ENCODE measurements at places on chromosomes 16 and 17.
A peak's percentile ranks its signal among the peaks of the same experiment; 100 is the strongest.

DNA sequence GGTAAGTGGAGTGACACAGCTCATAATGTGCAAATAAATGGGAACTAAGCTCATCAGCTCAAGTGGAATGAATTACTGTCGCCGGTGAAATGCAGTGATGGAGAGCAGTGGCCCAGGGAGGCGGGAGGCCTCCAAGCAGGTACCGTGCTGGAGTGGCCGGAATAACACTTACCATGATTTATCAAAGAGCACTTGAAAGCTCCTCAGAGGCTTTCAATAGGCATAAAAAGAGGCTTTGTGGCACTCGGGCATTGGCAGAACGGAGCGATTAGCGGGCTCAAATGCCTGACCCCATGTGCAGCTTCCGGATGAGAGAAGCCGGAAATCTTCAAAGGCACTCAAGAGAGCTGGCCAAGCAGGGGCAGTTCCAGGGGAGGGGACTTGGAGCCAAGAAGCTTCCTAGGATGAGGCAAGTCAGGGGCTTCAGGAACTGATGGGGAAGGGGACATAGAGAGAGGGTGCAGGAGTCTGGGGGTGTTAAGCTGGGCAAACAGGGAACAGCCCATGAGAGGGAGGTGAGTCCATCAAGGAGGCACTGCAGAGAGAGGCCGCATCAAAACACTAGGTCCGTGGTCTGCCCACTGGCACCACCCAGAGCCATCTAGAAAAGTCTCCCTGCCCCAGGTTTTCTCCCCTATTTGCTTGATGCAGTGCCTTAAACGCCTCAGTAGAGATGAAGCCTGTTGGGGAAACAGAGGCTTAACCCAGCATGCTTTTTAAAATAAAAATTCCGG is 144.0 kb upstream of the IRX6 start:
- DNase-seq = no peak

- no peak for DNase-seq
These were observed 87.0 kb downstream of the IRX3 start for GRCh38 chr16:54199487-54200160.

GRCh38 chr17:49353607-49354006 is 8.4 kb downstream of the ZNF652 start:
- DNase-seq = no peak

DNA sequence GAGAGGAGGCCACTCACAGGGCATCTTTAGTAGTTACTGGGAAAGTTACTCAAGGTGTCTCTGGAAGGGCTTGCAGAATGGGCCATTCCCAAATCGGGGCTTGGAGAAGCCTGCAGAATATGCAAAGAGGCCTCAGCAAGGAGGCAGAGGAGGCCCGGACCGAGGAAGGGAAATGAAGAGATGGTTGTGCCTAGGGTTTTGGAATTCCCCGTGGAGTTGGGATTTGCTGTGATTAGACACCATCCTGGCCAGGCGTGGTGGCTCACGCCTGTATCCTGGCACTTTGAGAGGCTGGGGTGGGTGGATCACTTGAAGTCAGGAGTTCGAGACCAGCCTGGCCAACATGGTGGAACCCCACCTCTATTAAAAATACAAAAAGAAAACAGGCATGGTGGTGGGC is 193.0 kb downstream of the IRF8 start:
- DNase-seq = no peak

GRCh38 chr17:49452201-49452600 is 37.5 kb upstream of the PHB1 start:
- no peak for DNase-seq

GRCh38 chr17:82794781-82795482 is 43.1 kb downstream of the TBCD start:
- DNase-seq = no peak

DNA sequence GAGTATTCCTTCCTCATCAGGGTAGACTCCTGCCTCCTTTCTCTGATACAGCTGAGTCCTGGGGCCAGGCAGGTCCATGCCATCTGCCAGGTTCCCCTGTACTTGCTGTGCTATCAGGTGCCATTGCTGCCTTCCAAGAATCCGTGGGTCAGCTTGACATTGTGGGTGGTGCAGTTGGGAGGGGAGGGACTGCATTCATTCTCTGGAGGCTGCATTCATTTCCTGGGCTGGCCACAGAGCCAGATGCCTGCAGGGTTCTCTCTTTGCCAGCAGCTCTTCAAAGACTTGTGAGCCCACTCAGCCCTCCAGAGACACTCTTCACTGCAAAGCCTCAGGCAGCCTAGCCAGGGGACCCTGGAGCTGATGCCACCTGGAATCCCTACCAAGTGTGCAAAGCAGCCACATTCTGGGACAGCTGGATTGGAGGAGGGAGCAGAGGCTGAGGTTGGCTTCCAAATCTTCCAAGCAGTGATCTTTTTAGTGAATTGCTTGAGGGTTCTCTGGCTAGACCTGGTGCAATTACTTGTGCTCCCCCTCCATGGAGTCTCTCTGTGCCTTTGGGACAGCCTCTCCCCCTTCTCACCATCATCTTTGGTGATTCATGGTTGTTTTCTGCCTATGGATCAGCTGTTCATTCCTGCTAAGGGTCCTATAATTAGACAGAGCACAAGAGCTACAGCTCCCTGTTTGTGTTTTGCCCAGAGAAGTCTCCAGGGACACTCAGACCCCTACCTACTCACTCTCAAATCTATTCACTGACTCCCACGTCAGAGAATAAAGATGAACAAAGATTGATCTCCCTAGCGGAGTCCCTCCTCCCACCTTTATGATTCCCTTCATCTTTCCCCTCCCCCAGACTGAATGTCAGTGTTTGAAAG is 20.9 kb downstream of the ANKFN1 start:
- DNase-seq = no peak

DNA sequence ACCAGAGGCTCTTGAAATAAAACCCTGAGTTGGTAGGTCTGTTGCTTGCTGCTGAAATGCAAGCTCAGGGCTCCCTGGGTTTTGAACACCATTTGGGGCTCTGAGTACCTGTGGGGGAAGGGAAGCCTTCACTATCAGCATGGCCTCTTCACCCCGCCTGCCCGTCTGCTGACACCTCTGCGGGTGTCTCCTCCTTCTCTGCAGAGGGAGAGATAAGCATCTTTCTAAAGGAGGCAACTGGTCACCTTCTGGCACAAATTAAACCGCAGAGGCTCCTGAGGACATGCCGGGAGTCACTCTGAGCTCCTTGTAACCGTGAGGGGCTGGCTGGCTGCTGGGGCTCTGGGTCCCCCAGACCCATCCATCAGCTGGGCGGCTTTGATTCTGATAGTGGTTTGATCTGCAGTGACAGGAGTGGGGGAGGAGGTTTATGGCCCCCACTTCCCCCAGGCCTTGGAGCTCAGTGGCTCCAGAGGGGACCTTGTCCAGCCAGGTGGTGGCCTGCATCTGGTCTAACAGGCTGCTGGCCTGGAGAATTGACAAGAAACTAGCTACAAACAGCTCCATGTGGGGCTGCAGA is 123.5 kb downstream of the IRF8 start:
- no peak for DNase-seq

DNA sequence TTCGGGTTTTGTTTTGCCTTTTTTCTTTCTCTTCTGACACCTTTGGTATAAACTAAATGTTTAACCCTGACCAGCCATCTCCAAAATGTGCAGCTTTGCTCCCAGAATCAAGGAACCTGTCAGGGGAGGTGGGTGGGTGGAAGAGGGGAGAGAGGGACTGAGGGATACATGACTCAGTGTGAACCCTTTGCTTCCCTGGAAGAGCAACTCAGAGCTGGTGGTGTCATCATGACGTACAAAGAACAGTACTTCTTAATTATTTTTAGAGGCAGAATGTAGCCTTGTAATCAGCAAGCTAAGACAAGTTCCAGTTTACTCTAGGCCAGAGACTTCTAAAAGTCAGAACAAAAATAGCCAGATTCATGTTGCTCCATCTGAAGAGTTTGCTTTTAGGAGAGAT is 119.6 kb upstream of the HAS3 start:
- no peak for DNase-seq

- DNase-seq = peak; percentile 7
These were observed 96.8 kb upstream of the ELAC2 start for GRCh38 chr17:13114601-13115031.

DNA sequence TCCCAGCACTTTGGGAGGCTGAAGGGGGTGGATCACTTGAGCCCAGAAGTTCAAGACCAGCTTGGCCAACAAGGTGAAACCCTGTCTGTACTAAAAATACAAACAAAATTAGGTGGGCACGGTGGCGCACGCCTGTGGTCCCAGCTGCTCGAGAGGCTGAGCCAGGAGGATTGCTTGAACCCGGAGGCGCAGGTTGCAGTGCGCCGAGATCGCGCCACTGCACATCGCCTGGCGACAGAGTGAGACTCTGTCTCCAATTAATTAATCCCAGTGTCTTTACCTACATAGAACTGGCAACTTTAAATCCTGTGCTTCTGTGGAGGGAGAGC is 1.5 kb upstream of the ELOB start:
- DNase-seq = no peak

GRCh38 chr17:59108400-59109102 is 1.9 kb upstream of the TRIM37 start:
- DNase-seq = no peak

GRCh38 chr17:14986127-14986526 is 279.0 kb downstream of the PMP22 start:
- no peak for DNase-seq

GRCh38 chr17:65598746-65599145 is 37.3 kb upstream of the AXIN2 start:
- DNase-seq = no peak

DNA sequence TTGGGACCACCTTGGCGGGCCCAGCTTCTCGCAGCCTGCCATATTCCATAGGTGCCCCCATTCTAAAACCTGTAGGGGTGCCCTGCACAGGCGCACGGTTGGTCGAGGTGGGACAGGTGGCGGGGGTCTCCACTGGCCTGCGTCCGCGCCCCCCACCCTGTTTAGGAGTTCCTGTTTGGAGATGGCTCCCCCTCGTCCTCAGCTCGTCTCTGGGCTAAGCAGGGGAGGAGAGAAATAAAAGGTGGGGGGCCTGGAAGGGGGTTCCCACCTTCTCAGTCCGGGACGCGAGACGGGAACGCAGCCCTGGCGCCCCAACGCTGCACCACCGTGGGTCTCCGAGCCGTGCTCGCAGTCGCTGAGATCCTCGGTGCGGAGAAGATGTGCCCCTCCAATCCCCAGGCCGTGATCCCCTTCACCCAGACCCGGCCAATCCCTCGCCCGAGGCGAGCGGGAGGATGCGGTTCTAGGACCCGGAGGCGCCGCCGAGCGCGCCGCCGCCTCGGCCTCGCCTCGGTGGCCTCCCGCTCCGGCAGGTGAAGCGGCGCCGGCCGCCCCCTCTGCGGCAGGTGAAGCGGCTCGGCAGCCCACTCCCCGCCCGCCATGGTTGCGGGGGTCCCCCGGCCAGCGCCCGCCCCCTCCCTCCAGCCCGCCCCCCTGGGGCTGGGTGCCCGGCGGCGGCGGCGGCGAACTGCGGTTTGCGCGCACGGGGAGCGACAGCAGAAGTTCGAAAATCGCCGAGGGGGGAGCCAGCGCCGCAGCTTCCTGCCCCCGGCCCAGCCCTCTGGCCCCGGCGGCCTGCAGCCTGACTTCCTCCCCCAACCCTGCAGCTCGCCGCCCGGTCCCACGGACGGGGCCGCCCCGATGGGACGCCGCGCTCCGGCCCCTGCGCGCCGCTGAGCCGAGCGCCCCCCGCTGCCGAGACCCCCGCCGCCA is at the start of gene FMNL1:
Gene FMNL1 (plus strand): TSS at position 805 of the 933 bp plus-strand sequence. CDS start 240 bp downstream, outside the sequence.
- DNase-seq = no peak

DNA sequence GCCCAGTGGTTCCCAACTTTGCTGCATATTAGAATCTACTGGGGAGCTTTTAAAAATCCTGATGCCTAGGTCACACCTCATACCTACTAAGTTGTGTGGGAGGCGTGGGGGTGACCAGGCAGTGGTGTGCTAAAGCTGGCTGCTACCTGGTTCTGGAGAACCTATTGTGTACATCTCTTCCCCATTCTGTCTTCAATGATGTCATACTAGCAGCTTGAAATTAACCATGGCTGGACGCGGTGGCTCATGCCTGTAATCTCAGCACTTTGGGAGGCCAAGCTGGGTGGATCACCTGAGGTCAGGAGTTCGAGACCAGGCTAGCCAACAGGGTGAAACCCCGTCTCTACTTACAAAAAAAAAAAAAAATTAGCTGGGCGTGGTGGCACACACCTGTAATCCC is 11.3 kb upstream of the NLK start:
- DNase-seq = no peak

- DNase-seq = no peak
These were observed 10.3 kb downstream of the LYRM1 start for GRCh38 chr16:20910781-20911321.

DNA sequence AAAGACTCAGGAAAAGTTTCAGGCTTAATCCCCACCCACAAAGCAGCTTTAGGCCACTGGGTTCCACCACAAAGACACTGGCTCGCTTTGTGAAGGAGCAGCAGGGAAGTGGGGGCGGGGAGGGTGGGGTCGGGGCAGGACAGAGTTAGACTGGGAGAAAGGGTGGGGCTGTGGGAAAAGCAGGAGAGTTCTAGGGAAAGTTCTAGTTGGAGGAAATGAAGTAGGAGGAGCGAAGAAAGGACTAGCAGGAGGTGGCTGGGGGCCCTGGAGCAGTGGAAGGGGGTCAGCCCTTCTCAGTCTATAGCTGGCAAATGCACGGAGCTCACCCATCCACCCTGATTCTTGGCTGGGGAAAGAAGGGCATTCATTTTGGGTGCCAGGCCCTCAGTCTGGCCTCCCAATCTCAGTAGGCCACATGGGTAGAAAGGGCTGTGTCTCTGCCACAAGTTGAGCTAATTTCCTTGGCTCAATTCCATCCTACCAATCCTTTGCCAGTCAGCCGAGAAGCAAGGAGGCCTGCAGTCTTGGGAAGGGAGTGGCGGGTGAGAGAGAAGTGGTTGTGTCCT is 4.6 kb downstream of the INPP5K start:
- no peak for DNase-seq

DNA sequence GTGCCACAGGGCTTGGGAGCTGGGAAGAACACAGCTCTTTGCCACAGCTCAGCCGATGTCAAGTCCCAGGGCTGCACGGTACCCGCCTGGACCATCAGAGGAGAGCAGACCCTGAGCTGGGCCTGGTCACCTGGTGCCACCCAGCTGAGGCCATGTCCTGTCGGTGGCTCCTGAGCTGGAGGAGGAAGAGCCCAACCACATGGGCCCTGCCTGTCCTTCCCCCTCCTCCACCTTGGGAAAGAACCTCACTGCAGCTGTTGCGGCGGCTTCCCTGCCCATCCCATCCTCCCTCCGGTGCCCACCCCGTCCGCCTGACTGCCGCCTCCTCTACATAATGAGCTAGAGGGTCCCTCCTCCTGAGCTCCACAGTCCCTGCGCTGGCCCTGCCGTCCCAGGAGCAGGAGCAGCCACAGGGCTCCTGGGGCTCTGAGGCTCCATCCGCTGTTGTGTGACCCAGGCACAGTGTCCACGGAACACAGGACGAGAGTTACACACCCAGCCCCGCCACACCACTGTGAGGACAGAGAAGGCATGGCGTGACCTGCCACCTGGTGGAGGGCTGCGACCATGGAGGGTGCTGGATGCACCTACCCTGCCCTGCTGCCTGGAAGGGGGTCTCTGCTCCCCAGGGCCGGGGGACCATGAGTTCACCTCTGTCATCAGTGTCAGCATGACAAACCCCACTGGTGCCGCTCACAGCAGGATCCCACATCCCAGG is 21.4 kb upstream of the CHMP6 start:
- peak; percentile 5 for DNase-seq

GRCh38 chr16:78925083-78925767 is 675.3 kb downstream of the MAF start:
- peak; percentile 1 for DNase-seq

- no peak for DNase-seq
These were observed 29.7 kb downstream of the USP31 start for GRCh38 chr16:23119570-23119969.

Measured in Panc1 (cell line).